ENCODE measurements at places on chromosomes 12 and 14.
A peak's percentile ranks its signal among the peaks of the same experiment; 100 is the strongest.

GRCh38 chr14:74155749-74156148 is 71.0 kb downstream of the LIN52 start:
- DNase-seq: no peak

GRCh38 chr12:26523708-26524150 is 309.3 kb downstream of the ITPR2 start:
- DNase-seq: no peak

DNA sequence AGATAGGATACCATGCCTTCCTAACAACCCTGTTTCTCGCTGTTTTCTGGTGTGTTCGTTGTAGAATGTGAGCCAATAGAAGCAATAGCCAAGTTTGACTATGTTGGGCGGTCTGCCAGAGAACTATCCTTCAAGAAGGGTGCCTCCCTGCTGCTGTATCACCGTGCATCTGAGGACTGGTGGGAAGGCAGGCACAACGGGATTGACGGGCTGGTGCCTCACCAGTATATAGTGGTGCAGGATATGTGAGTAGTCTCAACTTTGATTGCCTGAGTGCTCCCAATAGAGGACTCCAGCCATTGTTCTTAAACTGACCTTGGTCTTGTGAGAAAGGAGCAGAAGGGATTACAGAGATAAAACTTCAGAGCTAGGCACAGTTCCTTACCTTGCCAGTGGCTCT is 96.2 kb downstream of the KICS2 start:
- DNase-seq: no peak

DNA sequence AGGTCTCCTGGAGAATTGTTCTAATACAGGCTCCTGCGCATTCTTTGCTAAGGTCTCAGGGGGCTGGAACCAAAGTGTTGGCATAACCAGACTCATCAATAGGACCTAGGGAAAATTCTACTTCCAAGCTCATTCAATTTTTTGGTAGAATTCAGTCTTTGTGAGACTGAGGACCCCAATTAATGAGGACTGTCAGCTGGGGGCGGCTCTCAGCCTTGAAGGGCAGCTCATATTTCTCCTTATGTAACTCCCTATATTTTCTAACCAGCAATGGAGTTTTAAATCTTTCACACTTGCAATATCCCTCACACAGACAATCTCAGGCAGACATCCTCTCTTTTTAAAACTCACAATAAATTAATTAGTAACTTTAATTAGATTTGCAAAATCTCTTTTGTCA is 476.4 kb upstream of the LRFN5 start:
- DNase-seq: no peak

DNA sequence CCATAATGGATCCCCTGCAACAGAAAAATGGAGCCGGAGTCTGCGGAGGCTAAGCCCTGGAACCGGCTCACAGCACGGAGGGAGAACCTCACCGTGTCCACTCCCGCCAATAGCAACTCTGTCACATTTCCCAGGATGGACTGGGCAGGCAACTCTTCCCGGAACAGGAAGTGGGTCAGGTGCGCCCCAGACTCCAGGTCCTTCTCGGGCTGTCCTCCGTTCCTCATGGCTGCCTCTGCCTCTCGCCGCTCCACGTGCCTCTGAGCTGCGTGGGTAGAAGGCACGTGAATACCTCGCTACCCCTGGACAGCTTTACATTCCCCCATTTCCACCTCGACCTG is 2.2 kb downstream of the CYP27B1 start:
- DNase-seq: no peak

DNA sequence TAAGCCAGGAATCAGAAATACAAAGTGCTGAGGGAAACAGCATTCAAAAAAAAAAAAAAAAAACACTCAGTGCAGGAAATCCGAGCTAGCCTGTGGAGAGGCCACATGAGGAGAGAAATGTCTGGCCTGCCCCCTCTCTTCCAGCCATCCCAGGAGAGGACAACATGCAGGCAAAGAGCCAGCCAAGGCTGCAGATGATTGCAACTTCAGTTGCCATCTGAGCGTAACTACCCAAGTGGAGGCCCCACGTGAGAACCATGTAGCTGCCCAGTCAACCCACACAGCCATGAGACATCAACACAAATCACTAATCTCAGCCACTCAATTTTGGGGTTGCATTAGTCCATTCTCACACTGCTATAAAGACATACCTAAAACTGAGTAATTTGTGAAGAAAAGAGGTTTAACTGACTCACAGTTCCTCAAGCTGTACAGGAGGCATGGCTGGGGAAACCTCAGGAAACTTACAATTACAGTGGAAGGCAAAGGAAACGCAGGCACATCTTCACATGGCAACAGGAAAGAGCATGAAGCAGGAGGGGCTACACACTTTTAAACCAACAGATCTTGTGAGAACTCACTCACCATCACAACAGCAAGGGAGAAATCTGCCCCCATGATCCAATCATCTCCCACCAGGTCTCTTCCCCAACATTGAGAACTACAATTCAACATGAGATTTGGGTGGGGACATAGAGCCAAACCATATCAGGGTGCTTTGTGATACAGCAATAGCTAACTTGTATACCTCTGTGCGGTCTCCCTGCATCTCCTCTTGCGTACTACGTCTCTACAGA is 161.1 kb downstream of the PIWIL1 start:
- no peak for DNase-seq

DNA sequence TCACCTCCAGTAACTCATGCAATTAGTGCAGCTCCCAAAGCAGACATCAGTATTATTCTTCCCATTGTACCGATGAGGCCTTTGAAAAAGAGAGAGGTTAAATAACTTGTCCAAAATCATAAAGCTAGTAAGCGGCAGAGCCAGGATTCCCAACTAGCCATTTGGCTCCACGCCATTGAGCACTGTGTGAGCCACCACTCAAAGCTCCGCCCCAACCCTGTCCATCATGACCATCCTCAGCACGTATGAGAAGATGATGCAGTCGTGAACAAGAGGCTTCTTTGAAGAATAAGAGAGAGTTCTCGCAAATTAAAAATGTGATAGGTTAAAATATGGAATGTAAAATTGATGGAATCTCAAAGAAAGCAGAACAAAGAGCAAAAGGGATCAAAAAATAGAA is 14.6 kb downstream of the CLMN start:
- DNase-seq: no peak

DNA sequence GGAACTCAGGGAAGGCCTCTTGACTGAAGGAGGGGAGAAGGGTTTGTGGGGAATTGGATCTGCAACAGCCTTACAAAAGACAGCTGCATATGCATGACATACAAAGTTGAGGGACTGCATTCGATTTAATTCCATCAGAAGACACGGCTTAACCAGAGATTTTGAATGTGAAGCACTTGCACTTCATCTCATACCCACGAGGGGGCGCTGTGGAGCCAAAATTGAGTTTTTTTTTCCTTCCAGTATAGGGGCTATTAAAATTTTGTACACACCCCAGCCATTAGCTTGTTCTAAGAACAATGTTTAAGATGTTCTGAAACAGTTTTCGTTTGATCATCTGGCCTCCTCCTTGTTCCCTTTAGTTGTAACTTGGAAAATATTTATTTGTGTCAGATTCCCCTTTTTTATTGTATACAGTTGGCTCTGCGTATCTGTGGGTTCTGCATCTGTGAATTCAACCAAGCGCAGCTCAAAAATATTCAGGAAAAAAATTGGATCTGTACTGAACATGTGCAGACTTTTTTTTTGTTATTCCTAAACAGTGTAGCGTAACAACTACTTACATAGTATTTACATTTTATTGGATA is 1.6 kb downstream of the SUDS3 start:
- DNase-seq: peak; percentile 32

GRCh38 chr14:49366416-49366815 is 219.8 kb downstream of the RPS29 start:
- no peak for DNase-seq

- DNase-seq: no peak
Observed at GRCh38 chr12:93002293-93003054, 73.4 kb upstream of the EEA1 start.

DNA sequence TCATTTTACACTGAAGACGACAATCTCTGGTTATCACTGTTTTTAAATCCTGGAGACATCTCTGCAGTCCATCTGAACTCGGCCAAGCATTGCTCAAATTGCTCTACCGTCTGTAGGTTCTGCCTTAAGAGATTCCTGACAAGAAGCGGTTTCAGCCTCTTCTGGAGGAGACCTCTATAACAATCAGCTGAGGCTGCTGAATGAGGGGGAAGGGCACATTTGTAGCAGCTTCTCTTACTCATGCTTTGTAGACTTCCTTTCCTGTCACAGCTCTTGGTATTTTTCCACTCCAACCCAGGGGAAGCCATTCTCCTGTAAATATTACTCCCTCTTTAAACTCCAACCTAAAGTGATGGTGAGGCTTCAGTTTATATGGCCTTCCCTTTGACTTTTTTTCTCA is 3.0 kb downstream of the ARG2 start:
- no peak for DNase-seq

DNA sequence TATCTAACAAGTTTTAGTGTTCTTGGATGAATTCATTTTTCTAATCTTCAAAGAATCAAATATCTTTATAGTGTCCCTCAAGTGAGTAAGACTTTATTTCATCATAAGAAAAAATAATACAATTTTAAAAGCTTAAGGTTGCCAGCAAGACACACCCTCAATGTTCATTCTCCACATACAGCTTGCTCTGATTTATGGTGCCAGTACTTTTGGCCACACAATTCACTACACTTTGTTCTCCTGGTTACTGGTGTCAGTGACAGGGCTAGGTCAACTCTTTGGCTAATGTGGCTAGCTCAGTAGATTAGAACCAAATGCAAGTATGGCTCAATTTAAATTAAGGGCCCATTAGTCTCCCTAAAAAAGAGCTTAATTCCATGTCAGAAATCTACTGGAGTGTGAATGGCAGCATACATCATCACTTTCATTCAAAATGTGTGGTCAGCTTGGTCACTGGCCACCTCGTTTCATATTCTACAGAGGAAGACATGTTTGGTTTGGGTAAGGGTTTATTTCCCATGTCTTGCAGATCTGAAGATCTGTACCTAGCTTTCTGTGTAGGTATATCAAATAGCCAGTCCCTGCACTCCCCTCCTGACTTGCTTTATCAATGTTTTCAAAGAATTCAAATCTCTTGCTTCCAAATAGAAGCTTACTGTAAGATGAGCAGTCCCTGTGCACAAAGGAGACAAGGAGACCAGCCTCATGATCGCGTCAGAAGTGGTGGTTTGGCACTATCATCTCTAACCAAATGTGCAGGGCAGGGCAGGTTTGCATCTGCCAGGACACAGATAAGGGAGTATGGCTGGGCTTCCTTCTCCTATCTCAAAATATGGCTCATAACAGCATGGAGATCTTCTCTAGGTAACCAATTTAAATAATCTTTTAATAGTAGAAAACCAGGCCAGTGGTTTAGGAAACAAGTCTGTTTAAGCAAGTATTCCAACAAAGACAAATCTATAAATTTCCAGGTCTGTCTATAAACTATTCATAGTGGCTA is 31.3 kb downstream of the HECTD4 start:
- DNase-seq: no peak

DNA sequence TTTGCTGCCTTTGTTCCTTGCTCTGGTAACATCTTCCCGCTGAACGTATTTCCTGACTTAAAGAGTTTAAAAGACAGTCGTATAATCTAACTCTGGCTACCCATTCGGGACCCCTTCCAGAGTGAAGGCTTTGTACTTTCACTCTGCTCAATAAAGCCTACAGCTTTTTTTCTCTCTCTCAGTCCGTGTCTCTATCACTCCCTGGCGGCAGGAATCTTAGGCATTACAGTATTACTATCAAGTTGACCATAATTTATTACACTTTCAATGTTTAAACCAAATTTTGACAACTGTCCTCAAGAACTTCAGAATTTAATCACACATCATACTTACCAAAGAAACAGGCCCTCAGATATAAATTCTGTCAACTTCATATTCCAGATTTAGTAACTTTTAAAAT is 967.9 kb downstream of the FSCB start:
- no peak for DNase-seq

DNA sequence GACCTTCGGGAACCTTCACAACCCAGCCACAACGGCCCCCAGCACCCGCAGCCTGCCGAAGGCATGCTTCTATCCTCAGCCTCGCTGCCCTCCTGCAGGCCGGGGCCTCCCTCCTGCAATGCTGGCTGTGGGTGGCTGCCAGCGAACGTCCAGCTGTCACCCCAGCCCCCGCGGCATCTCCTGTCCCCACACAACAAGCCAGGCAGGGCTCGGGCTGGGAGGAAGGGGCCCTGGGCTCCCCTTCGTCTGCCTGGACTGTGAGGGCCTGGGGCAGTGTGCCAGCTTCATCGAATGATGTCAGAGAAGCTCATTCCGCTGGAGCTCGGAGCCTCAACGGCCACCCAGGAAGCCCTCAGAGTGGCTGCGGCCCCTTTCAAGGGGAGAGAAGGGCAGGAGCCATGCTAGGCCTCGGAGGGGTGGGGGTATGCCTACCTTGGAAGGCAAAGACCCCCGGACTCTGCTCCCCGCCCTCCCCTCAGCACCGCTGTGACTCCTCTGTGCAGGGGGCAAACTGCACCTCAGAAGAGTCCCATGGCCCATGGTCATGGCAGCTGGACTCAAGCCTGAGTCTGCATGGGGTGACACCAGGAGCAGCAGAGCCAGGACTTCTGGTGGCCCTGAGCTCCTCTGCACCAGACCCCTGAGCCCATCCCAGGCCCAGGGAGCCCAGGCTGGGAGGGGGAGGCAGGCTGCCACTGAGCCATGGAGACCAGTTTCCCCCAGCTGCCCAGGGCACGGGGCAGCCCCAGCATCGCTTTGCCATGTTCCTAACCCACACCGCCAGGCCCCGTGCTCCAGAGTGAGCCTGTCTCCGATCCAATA is 24.7 kb upstream of the C14orf180 start:
- DNase-seq: no peak

DNA sequence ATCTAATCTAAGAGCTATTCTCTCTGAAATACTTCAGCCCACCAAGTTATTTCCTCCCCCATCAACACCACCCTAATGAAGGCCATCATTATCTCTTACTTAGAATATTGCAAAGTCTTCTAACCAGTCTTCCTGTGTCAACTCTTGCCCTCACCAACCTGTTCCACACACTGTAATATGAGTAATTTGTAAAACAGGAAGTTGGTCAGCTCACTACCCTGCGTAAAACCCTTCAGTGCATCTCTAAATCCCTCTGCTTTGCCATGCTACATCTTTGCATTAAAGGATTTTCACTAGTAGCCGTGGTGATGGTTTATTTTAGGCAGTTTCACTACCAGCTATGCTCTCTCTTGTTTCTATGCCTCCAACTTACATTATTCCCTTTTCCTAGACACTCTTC is 70.0 kb downstream of the KIF21A start:
- DNase-seq: peak; percentile 5

DNA sequence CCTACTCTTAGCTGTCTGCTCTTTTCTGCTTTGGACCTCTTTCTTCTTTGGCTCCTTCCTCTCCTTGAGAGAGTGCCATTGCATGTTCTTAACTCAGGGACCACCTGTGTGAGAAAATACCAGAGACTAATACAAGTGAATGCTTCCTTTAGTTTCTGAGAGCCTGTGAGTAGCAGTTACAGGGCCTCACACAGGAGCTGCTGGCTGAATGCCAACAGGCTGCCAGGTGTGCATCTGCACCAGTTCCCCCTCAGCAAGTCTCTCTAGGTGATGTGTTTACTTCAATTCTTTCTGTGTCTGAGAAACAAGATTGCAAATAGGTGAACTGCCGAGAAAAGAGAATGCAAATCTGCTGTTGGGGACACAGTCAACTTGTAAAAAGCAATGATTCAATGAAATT is 108.2 kb downstream of the STXBP6 start:
- no peak for DNase-seq
